Aorta (tissue), 5 donors: ENCODE measurements at places on chromosomes 7 and 10. TPM values are rescaled to one million over a fixed set of nuclear protein-coding genes. Genes with fewer than 3 reads are reported as not detected.

GRCh38 chr7:52670608-52671225 is 364.7 kb upstream of the POM121L12 start:
- DNase-seq, result no peak

DNA sequence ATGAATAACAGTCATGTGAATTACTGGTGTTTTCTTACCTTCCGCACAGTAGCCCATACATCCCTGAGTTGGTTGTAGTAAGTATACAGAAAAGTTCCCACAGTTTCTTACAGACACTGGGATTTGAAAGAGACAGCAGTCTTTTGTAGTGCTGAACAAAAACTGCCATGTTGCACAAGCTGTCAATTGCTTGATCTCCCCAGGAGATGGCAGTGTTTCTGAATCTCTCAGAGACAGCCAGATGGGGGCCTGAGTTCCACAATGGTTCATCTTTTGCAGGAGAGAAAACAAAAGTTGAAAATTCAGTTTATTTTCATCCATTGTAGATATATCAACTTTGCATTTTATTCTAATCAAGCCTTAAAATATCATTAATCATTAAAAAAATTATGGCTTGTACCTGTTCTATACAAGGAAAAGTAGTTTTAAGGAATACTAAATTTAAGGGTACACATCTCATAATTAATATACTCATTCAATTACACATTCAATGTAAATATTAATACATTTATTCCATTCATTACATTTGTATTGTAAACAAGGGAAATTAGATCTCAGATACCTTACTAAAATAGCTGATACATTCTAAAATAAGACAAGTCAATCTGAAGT is 14.5 kb downstream of the VWDE start:
- DNase-seq, result no peak

The C10orf67 gene
- total RNA-seq, result not detected

DNA sequence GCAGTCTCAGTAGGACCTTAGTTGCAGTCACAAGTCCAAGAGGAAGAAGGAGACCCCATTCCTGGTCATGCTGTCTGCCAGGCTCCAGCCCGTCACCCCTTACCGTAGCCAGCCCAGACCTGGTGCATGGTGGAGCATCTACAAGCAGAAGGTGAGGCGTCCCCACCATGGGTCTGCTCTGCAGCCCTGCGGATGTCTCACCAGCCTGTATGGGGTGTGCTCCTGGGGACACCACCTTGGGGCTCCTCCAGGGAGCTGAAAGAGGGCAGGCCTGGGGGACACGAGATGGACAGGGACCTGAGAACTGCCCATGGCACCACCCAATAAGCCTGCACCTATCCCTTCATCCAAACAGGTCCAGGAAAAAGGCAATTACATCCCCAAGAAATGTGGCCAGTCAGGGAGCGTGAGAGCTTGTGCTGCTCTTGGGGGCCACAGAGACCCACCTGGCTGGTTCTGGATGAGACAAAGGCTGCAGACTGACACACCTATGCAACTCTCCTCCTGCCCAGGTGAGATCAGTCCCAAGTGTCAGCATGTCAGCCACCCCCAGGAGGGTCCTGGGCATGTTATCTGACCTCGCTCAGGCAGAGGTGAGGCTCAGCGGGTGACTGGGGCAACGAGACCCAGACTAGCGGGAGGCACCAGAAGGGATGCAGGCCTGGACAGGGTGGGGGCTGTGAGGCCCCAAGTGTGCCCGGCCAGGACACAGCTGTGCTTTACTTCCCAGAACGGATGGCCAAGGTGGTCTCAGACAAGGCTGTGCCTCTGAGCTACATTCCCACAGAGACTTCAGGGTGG is 84.5 kb upstream of the RET start:
- no peak for DNase-seq

GRCh38 chr10:12849319-12850181 is 152.0 kb downstream of the CCDC3 start:
- no peak for DNase-seq

DNA sequence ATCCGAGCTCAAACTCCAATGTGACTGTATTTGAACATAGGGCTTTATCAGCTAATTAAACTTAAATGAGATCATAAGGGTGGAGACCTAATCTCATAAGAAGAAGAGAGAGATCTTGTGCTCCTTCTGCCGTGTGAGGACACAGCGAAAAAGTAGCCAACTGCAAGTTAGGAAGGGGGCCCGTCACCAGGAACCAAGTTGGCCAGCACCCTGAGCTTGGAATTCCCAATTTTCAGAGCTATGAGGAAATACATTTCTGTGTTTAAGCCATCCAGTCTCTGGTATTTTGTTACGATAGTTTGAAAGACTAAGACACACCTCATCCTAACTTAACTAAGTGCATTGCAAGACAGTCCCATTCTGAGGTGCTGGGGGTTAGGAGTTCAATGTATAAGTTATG is 14.1 kb upstream of the WDR86 start:
- no peak for DNase-seq

DNA sequence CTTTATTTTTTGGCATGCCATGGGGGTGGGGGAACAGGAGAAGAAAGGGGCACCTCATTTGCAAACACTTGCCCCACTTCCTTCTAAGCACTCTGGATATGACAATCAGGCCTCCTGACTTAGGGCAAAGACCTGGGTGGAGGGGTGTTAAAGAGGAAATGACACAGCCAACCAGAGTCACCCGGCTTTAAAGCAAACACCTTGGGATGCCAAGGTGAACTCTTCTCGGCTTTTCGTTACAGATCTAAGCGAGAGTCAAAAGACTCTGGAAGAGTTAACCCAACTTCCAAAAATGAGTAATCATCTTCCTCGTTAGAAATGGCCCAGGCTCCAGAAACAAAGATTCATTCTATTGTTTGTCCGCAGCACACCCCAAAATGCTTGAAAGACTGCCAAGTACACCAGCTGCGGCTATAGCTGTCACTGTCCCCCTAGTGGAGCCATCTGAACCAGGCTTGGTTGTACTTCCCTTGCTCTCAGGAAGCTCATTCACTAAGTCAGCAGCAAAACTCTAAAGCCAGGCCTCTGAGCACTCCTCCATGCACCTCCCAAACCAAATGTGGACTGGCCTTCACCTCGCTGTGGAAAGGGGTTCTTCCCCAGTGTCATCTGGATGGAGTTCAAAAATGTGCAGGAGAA is 24.8 kb downstream of the FAM53B start:
- DNase-seq, result no peak

- DNase-seq, result no peak
Measured at GRCh38 chr7:155343150-155343549, 45.5 kb downstream of the INSIG1 start.

GRCh38 chr10:82212753-82213152 is 337.8 kb downstream of the NRG3 start:
- DNase-seq, result no peak

GRCh38 chr7:156460858-156461627 is 179.5 kb upstream of the RNF32 start:
- DNase-seq, result no peak

The CFTR gene
- total RNA-seq, result 0.29 TPM

- DNase-seq, result no peak
Measured at GRCh38 chr10:86244297-86245014, 122.1 kb downstream of the GRID1 start.

The VCL gene
- 499 TPM for total RNA-seq

DNA sequence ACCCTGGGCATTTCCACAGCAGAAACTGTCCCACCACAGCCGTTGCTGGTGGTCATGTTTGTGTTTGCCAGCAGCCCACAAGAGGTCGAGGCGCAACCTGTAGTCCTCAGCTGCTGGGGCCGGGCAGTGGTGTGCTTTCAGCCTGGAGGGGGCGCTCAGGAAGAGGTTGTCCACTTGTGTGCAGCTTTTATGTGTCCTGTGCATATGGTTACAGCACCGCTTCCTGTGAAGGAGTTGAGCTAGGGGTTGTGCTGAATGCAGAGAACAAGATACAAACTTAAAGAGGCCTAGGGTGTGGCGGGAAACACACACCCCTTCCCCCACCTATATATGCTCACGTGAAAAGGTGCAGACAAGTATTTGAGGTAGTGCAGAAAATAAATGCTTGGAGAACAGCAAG is 29.5 kb upstream of the PFKFB3 start:
- DNase-seq, result no peak

DNA sequence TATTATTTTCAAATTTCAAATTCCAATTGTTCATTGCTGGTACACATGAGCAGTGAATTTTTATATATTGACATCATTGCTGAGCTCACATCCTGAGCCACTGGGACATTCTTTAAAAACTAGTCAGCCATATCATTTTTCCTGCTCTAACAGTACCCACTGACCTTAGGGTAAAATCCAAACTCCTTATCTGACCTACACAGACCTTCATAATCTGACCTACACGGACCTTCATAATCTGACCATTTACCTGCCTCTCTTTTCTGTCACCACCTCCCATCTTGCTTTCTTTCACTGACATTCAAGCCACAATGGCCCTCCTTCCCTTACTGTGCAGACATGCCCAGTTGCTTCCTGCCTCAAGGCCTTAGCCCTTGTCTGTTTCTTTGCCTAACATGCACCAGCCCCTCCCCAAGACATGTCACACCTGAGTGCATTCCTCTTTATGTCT is 16.1 kb upstream of the CUZD1 start:
- no peak for DNase-seq

The TRIM50 gene
- 2.2 TPM for total RNA-seq

GRCh38 chr7:150685219-150686029 is at the start of gene GIMAP2:
Gene GIMAP2, plus strand, starts transcription at chr7:150685706. Its CDS starts 1,354 bp downstream, at chr7:150687060.
- DNase-seq, result no peak

DNA sequence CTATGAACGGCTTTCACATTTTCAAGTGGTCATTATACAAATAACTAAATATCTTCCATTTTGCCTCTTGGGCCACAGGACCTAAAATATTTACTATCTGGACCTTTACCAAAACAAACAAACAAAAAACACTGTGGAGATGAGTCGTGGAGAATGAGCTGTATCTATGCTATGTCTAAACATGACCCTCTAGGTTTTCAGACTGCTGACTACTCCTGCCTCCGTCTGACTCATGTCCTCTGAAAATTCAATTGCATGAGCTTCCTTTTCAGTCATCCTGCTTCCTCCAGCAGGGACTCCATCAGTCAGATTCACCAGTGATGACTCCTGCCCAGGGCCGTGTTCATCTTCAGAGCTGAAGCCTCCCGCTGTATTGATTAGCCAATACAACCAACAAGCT is 96.8 kb downstream of the COL28A1 start:
- no peak for DNase-seq

GRCh38 chr7:36207451-36208291 is 54.6 kb downstream of the EEPD1 start:
- DNase-seq, result peak; percentile 79

- no peak for DNase-seq
Measured at GRCh38 chr7:108196004-108196403, 65.8 kb upstream of the LAMB4 start.

GRCh38 chr7:36942025-36942424 is 217.7 kb upstream of the AOAH start:
- no peak for DNase-seq

DNA sequence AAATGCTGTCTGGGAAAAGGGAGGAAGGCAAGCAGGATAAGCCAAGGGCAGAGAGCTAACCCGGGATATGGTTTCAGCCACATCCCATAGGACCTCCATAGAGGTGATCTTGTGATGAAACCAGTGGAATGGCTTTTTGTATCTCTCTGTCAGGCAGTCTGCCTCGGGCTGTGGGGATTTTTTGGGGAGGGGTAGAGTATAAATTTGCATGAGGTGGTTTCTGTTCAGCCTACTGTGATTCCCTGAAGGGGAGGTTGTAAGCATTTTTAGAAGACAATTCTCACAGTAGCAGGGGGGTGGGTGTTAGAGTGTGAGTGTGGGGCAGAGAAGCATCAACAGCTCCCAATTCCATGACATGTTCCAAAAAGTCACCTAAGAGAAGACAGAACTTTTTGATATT is 11.8 kb downstream of the OR9A2 start:
- DNase-seq, result no peak

GRCh38 chr10:70680899-70681730 is 8.8 kb downstream of the ADAMTS14 start:
- no peak for DNase-seq

DNA sequence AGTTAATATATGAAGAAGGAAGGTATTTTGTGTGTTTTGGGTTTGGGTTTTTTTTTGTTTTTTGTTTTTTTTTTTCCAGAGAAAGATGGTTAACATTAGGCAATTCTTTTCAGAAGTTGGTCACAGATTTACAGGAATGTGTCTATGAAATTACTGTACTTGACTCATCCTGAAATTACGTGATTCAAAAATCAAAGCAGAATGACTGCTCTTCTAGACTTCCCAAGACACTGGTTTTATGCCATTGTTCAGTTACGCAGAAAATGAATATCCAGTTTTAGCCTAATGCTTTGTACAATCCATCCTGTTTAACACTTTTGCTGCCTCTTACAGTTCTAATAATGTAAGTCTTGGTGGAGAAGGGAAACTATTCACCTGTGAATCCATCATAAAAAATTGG is 39.7 kb upstream of the CELF2 start:
- no peak for DNase-seq

The WNT2 gene
- total RNA-seq, result 4.7 TPM

GRCh38 chr7:151694828-151695580 is 175.3 kb upstream of the RHEB start:
- peak; percentile 73 for DNase-seq

- no peak for DNase-seq
Measured at GRCh38 chr10:5540080-5540479, 15.3 kb downstream of the CALML3 start.

GRCh38 chr10:30359373-30360206 is 10.5 kb upstream of the MTPAP start:
- peak; percentile 63 for DNase-seq

The CALHM1 gene
- not detected for total RNA-seq

- no peak for DNase-seq
Measured at GRCh38 chr7:121544726-121545125, 148.6 kb upstream of the FAM3C start.

- DNase-seq, result no peak
Measured at GRCh38 chr10:112215342-112215774, 31.8 kb upstream of the GPAM start.

GRCh38 chr7:81111358-81111757 is 192.5 kb upstream of the SEMA3C start:
- no peak for DNase-seq

GRCh38 chr10:89601728-89602361 is 43.2 kb downstream of the PANK1 start:
- DNase-seq, result no peak

DNA sequence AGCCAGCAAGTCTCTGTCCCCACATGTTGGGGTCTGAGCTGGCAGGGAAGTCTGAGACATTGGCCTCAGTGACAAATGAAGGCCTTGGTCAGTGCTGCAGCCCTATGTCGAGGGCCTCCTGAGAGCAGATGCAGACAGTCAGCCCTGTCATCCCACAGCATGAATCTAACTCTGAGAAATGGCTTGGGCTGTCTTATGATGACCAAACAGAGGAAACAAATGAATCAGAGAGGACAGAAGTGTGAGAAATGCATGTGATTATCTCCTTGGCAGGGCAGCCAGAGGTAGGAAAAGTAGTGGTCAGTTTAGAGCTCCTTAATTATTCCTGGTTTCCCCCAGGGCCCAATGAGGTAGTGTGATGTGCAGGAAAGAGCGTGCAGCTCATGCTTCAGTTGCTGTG is 287.6 kb downstream of the SORCS3 start:
- DNase-seq, result no peak

- DNase-seq, result no peak
Measured at GRCh38 chr7:140518370-140519006, 39.2 kb upstream of the MKRN1 start.

- no peak for DNase-seq
Measured at GRCh38 chr10:34689053-34689452, 126.0 kb downstream of the PARD3 start.

The PGAM2 gene
- total RNA-seq, result 4.1 TPM

The MUC3A gene
- total RNA-seq, result 0.45 TPM

The CXCL12 gene
- total RNA-seq, result 122 TPM

- DNase-seq, result no peak
Measured at GRCh38 chr10:121339114-121339513, 259.1 kb downstream of the FGFR2 start.
